ENCODE measurements at places on chromosomes 6 and 20.
A peak's percentile ranks its signal among the peaks of the same experiment; 100 is the strongest.

GRCh38 chr6:134515986-134516385, 198.1 kb upstream of the SGK1 start:
- no peak for DNase-seq

DNA sequence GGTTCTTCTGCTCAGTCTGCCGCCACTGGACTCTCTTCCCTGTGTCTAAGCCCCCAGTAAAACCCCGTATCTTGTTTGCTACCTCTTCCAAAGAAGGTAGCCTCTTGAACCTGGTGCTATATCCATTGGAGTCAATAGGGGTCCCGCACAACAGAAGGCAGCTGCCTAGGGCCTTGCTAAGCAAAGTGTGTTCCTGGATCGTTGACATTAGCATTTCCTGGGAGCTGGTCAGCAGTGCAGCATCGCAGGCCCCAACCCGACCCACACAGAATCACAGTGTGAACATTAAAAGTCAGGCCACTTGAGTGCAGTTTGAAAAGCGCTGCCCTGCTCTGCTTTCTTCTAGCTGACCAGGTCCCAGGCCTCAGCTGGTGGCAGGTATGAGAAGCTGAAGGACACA, 2.9 kb downstream of the ADA start:
- DNase-seq = no peak

GRCh38 chr6:73774311-73774774, 78.3 kb downstream of the CD109 start:
- no peak for DNase-seq

DNA sequence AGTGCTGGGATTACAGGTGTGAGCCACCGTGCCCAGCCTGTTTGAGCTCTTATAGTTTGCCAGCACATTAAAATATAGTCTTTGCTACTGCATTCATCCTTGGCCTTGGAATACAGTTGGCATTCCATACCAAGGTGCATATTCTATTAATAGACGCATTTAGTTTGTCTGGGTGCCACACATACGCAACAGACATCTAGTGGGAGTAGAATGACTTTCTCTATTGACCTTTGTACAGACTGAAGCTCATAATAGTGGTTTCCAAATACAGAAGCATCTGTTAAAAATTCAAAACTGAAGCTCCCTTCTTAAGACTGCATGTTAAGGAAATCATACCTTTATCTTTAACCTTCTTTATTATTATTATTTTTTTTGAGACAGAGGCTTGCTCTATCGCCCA, 46.7 kb upstream of the FNDC1 start:
- no peak for DNase-seq

DNA sequence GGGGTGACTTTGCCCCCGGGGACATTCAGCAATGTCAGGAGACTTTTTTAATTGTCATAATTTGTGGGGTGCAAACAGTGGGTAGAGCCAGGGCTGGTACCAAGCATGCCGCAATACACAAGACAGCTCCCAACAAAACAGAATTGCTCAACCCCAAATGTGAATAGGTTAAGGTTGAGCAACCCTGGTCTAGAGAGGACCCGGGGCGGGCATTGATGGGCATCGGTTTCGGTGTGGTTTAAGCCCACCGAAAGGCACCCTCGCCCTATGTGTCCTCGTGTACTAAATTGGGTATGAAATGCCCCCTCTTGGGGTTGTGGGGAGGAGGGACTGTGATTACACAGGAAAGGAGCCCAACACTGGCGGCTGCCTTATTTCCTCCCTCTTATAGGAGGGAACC, 36.0 kb downstream of the KIAA1755 start:
- no peak for DNase-seq

GRCh38 chr6:77633993-77634715, 18.7 kb upstream of the MEI4 start:
- no peak for DNase-seq

DNA sequence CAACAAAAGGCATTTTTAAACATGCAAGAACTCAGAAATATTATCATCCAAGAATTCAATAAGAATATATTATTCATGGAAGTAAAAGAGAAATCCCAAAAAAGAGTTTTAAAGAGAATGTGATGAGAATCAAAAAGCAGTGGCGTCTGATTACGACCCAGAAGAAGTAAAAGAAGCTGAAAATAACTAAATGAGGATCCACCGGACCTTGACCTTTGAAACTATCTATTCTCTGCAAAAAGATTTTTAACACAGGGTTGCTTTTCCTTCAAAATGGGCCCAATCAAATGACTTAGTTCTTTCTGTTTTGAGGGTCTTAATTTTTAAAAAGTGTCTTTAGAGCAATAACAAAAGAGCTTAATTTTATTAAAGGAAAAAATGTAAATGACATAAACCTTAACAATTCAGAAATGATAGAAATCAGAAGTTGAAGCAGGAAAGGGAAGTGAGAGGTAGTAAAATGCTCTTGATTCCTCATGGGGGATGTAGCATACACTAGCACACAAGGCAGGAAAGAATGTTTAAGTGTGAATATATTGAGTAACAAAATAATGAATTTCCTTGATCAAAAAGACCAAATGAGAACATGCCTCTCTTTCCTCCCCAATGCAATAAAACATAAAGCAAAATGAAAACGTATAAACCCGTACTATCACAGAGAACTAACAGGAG, 223.1 kb upstream of the PRDM1 start:
- DNase-seq = no peak

GRCh38 chr6:136846046-136846445, 23.7 kb downstream of the PEX7 start:
- no peak for DNase-seq

DNA sequence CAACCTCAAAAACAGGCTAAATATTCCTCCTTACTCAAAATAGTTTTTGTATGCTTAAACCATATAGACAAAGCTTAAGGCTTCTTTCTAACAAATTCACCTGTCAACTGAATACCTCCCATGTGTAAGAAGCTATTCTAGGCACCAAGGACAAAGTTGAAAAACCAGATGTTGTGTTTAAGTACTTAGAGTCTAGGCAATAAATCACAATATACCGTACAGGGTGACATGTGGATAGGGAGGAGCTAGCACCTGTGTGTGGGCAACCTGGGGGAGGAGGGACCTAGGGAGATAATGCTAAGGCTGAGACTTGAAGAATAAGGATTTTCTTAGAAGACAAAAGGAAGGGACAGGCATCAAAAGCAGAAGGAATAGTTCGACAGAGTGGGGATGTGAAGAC, 123.5 kb downstream of the LMBRD1 start:
- DNase-seq = no peak

- no peak for DNase-seq
Measured at GRCh38 chr6:149628875-149629510, 19.5 kb downstream of the KATNA1 start.

GRCh38 chr6:160992061-160992979, 751 bp downstream of the MAP3K4 start:
- no peak for DNase-seq

DNA sequence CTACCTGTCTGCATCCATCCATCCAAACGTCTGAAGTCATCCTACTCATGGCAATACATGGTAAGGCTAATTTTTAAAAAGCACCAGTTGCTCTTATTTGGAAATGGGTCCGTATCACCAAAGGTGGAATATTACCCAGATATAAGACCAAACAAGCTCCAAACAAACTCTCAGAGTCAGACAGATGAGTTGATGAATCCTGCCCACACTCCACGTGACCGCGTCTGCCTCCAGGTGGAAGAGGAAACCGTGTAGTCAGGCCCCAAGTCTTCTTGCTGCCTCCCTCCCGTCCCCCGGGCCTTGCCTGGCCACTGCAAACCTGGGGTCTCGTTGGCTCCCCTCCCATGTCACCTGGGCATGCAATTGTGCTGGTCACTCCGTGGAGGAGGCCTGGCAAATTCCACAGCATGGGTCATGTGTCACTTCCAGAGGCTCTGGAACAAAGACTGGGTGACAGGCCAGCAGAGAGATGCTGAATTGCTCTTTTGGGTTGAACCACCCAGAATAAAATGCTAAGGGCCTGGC, 31.8 kb downstream of the CTCFL start:
- DNase-seq = no peak

DNA sequence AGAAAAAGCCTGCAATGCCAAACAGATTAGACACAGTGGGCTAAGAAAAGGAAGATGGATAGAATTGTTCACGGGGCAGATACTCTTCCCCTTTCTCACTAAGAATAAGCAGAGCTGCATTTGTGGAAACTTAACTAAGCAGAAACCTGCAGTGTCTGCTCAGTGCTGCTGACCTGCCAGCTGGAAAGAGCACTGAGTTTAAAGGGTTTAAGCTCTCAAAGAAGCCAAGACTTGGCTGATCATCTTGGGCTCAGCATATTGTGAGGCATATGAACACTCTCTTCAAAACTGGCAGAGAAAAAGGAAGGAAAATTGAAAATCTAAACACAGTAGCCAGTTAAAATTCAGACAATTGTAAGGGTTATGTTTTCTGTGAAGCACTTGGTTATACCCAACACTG, 711.1 kb upstream of the EPHA7 start:
- DNase-seq = no peak

GRCh38 chr6:75656479-75656878, 54.8 kb downstream of the SENP6 start:
- no peak for DNase-seq

- no peak for DNase-seq
Measured at GRCh38 chr20:53279735-53280134, 307.6 kb downstream of the TSHZ2 start.

DNA sequence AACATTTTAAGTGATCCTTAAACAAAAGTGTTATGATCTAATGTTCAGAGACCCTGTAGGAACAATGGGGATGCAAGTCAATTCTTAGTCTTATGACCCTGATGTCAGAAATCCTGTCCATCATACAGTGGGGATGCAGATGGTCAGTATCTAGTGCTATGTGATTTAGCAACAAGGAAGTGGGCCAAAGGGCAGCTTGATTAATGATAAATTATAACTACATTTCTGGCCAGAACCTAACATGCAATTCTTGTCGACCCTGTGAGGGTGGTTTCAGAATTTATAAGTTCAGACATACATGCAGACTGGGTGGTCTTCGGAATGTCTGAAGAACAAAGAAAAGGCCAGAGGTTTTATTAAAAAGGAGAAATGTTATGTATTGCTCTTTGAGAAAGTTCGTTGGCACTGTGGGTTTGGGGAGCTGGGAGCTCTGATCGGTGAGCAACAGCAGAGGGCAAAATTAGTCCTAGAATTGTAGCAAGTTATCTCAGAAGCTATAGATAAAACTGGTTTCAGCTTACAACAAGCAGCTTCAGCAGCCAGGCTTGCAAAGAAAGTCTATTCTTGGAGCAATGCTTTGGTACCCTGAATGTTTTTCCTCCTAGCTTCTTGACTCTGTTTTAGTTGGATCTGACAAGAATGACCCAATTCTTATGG, 50.8 kb downstream of the RPF2 start:
- DNase-seq = no peak

- no peak for DNase-seq
Measured at GRCh38 chr20:63267691-63268090, 4.9 kb upstream of the ARFGAP1 start.

- DNase-seq = no peak
Measured at GRCh38 chr20:59040667-59041066, 1.9 kb downstream of the PRELID3B start.

DNA sequence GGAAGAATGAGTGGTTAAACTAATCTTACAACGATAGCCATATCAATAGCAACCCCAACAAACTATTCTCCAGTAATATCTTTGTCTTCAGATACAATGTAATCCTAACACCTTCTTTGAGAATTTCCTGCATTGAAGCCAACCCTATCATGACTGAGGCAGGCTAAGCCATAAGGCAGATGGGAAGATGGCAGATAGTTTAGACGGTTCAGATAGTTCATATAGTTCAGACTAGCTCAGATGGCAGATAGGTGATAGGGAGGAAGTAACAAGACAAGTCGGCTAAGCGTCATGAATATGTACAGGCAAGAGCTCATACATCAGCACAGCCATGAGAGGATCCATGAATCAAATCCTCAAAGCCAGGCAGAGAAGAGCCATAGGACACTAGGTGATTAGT, 39.1 kb upstream of the BEND6 start:
- no peak for DNase-seq

DNA sequence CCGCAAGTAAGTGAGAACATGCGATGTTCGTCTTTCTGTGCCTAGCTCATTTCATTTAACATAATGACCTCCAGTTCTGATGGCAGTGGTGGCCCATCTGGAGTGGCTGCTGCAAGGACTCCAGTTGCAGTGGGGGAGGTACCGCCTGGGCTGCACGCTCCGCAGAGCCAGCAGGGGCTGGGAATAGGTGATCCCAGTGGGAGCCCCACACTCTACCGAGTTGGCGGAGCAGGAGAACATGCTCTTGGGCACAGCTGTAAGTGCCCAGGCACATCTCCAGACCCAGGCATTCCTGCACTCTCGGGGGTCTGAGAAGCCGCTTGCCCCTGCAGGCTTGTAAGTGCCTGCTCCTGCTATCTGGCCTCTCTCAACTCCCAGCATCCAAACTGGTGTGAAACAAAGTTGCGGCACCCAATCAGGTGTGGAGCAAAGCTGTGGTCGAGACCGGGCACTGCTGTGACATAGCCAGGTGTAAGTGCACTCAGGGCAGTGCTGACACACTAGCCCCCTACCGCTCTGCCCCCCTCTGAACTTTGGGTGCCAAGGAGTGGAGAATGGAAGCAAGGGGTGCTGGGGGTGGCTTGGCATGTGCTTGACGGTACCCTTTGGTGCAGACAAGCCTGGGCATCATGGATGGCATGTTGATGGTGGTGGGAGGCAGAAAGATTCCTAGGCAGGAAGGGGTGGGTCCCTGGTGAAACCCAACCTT, 130.2 kb downstream of the HTR1B start:
- DNase-seq = no peak

DNA sequence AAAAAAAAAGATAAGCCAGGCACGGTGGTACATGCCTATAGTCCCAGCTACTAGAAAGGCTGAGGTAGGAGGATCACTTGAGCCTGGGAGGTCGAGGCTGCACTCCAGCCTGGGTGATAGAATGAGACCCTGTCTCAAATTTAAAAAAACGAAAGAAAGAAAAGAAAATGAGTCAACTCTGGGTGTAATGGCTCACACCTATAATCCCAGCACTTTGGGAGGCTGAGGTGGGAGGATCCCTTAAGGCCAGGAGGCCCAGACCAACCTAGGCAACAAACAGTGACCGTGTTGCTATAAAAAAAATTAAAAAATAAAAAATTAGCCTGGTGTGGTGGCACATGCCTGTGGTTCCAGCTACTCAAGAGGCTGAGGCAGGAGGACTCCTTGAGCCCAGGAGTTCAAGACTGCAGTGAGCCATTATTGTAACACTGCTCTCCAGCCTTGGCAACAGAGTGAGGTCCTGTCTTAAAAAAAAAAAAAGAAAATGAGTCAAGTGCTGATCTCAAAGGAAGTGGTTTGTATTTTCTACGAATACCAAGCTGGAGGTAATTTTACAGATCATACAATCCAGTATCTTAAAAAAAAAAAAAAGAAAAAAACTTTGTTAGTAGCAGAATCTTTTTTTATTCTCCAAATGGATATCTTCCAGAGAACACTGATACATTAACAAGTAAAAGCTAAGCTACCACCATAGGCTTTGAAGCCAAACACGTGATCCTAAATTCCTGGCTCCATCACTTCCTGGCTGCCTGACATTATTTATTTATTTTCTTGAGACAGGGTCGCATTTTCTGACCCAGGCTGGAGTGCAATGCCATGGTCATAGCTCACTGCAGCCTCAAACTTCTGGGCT, 5.7 kb downstream of the COMMD7 start:
- peak; percentile 8 for DNase-seq

- DNase-seq = no peak
Measured at GRCh38 chr6:147046141-147046877, 157.9 kb upstream of the STXBP5 start.

- peak; percentile 57 for DNase-seq
Measured at GRCh38 chr20:32484958-32485769, 100.0 kb downstream of the NOL4L start.
